ENCODE measurements at places on chromosomes 3 and 15.

- DNase-seq = no peak
Measured at GRCh38 chr15:99335508-99335907, 84.2 kb downstream of the LRRC28 start.

DNA sequence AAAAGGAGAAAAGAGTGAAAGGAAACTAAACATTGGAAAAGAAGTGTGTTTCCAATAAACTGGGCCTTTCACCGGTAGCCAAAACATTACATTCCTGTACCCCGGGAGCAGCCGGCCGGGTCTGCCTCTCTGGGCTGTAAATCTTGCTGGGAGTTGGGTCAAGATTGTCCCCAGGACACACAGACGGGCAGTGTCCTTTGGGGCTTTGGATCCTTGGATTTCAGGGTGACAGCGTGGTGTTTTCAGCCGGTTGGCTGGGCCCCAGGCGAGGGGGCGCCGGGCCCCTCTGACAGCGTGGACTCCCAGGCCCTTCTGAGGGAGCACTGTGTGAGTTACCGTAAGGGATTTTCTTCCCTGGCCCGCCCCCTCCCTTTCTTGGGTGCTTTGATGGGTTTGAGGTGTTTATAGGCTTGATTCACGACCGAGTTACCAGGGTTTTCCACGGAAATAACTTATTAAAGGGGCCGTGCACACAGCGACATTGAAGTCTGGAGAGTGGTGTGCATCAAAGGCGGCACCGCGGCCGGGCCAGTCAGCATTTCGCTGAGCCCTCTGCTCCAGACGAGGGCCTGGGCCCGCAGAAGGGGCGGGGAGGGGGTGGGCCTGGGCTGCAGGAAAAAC, 27.4 kb downstream of the SMAD6 start:
- no peak for DNase-seq

DNA sequence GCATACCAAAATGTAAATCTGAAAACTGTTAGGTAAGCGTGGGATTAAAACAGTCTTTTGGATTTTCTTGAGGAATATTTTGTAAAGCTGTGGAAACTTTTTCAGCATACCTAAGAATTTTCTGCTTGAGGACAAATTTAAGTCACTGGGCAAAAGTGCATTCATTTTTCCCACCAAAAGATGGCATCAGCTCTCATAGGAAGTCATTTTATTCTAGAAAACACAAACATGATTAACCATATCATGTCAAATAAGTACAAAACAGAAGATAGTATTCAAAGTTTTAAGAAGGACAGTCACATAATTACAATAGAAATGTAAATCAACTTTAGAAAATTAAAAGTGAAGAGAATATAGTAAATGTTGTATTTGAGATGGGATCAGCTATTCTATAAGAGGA, 63.5 kb downstream of the SLC49A4 start:
- no peak for DNase-seq

DNA sequence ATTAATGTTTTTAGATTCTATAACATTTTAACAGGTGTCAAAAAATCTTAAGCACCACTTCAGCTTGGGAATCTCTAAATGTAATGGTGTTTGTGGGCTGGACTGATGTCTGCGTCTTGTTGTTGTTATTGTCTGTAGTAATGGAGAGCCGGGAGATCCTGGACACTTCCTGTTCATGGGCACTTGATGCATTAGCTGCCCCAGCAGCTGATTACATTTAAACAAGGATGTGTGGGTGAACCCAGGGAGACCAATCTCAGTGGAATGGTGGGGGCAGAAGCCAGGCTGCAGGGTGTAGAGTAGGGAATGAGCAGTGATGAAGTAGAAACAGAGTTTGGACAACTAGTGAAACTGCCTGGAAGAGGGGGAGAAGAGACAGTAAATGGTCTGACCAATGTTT, 7.8 kb downstream of the CCR5AS start:
- DNase-seq = no peak

- DNase-seq = no peak
Measured at GRCh38 chr3:129599607-129600006, 6.9 kb downstream of the PLXND1 start.

DNA sequence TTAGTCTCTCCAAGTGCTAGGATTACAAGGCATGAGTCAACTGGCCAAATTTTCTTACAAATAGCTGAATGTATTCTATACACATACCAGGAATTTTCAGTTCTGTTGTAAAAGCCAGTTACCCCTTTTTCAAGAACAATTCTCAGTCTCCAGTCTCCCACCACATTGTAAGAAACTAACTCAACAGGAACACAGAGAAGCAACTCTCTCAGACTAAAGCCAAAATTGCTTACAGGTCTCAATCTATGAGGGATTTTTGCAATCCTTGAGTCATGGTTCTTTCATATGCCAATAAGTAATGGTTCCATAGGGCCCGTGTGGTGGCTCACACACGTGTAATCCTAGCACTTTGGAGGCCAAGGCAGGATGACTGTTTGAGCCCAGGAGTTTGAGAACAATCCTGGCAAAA, 8.5 kb downstream of the IP6K2 start:
- DNase-seq = no peak

Data from GM12892 (cell line).